ENCODE measurements at places on chromosomes 2 and 18.
A peak's percentile ranks its signal among the peaks of the same experiment; 100 is the strongest.

DNA sequence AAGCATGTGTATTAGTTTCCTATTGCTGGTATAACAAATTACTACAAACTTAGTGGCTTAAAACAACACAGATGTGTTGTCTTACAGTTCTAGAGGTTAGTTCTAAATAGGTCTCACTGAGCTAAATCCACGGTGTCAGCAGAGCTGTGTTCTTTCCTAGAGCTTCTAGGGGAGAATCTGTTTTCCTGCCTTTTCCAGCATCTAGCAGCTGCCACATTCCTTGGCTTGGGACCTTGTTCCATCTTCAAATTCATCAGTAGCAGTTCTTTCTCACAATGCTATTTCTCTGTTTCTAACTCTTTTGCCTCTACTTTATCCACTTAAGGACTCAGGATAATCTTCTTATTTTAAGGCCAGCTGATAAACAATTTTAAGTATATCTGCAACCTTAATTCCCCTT lies 32.2 kb upstream of the CREB1 start:
- DNase-seq = no peak

GRCh38 chr2:52311862-52312261 lies 1279.9 kb upstream of the NRXN1 start:
- DNase-seq = no peak

GRCh38 chr18:8912348-8913326 lies 189.9 kb upstream of the NDUFV2 start:
- no peak for DNase-seq

GRCh38 chr2:215716956-215717355 lies 281.1 kb upstream of the FN1 start:
- DNase-seq = no peak

DNA sequence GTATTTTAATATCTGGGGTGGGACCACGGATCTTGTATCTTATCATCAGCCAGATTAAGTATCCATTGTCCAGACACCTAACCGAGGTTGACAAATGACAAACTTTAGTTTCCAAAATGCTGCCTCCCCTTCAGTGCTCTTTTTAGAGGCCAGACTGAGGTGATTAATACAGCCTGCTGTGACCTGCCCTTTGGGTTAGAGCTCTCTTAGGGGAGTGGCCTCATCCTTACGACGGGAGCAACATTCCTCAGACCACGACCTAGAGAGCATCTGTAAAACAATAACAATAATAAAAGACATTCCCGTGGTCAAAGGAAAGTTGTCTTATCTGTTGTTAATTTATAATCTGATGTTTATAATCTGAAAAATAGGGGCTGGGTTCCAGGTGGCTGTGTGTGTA lies 405.3 kb downstream of the LPIN1 start:
- DNase-seq = no peak

- no peak for DNase-seq
These were observed 520.6 kb upstream of the RAB12 start for GRCh38 chr18:8088626-8089025.

- no peak for DNase-seq
These were observed 28.4 kb downstream of the AOX1 start for GRCh38 chr2:200614249-200614648.

GRCh38 chr2:38554973-38555595 lies 47.6 kb downstream of the HNRNPLL start:
- no peak for DNase-seq

DNA sequence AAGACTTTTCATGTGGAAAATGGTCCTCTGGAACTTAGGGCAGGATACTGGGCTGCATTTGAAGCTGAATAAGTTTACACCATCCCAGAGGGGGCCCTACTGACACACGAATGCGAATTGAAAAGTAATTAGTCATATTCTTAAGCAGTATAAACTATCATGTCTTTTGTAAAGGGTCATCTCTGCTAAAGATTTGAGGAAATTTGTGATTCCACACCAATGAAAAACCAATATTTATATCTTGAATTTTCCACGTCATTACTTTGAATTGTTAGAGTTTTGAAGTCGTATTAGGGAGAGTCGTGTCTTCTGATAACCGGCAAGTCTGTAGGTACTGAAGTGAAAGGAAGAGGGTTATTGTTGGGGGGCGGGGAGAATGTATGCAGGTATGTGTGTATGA lies 4.1 kb upstream of the OTX1 start:
- DNase-seq = no peak

DNA sequence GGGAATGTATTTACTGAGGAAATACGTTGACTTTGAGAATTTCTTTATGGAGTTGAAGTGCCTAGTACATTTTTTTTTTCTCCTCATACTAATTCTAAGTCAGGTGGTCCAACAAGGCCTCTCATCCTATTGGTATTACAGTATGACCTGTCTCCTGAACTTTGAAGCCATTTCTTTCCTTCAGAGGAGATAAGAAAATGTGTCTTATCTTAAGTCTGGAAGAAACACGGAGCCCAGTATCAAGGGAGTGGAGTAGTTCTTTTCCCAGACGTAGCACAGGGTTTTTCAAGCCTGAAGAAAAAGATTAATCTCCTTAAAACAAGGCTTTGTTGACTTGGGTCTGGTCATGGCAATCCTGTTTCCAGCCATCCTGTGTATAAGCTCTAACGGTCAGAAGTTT lies 11.6 kb upstream of the CPS1 start:
- DNase-seq = no peak

DNA sequence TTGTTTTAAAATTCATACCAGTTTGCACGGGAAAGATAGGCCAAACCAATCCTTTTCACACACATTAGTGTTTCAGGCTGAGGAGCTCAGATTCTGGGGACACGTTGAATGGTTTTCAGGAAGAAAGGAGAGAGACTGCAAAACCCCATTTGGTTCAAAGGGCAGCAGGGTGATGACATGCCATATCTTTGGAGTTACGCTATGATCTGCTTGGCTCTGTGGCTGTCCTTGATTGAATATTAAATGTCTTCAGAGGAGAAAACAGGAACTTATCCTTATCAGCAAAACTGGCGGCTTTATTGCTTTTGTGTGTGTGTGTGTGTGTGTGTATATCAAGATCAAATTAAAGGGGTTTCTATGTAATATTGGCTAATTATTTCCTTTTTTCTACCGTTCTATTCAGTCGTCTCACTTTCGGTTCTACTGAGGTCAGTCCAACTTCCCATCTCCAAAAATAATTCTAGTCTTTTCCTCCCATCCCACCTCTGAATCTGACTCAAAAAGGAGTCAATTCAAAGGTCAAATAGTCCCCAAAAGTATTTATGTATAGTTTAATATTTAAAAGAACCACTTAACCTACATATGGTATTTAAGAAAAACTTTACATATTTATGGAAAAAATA lies 292.9 kb upstream of the CCDC68 start:
- DNase-seq = no peak

GRCh38 chr2:157868993-157869392 lies 7.1 kb downstream of the ACVR1 start:
- no peak for DNase-seq

- no peak for DNase-seq
These were observed 113.1 kb downstream of the CDCA7 start for GRCh38 chr2:173467751-173468150.

DNA sequence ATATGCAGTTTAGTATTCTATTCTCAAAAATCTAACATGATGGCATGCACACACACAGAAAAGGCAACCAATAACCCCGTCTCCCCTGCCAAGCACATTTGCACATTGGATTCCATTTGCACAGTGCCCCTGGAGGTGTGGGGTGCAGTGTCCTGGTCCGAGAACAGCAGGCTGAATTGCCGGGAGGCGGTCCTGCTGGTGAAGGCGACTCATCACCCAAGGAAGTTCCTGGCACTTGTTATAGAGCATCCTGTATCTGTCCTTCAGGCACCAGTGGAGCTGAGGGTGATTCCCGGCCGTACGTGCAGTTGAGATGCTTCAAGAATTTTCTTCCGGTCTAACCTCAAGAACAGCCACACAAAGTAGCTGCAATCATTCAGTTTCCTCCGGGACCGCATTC lies 73.0 kb upstream of the RAB12 start:
- DNase-seq = no peak

GRCh38 chr2:30318987-30319782 lies 87.9 kb downstream of the LBH start:
- DNase-seq = no peak

- DNase-seq = peak; percentile 43
These were observed 129.3 kb downstream of the NCKAP5 start for GRCh38 chr2:133438848-133439564.

DNA sequence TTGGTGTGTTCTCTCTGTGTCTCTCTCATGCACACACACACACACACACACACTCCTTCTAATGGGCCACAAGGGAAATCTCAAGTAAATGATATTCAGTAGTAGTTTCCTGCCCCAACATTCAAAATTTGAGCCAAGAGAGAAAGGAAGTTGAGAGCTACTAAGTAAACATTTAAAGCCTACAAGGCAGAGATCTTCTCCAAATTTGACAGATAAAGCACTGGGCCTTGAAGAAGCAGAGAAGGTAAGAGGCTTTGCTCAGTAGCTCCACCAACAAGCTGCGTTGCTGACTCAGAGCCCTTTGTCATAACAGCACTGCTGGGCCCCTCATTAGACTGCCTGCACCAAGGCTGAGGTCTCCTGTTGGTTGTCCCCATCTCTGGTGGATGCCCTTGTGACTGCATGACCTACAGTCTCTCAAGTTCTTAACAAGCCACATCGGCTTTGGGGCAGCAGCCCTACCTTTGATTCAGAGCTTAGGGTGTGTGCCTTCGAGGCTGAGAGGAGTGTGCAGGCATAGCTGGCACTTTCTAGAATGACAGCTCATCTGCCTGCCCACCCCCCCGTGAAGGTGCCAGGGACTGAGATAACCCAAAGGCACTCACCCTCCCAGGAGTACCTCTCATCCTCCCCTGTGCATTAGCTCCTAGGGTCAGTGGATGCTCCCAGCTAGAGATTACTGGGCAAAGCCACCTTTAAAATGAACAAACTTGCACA lies 32.3 kb upstream of the NEB start:
- no peak for DNase-seq

- DNase-seq = no peak
These were observed 110.6 kb downstream of the MSTN start for GRCh38 chr2:189951791-189952535.

- DNase-seq = no peak
These were observed 39.5 kb upstream of the FLACC1 start for GRCh38 chr2:201396595-201396994.

GRCh38 chr2:143246815-143247744 lies 117.9 kb downstream of the ARHGAP15 start:
- no peak for DNase-seq

DNA sequence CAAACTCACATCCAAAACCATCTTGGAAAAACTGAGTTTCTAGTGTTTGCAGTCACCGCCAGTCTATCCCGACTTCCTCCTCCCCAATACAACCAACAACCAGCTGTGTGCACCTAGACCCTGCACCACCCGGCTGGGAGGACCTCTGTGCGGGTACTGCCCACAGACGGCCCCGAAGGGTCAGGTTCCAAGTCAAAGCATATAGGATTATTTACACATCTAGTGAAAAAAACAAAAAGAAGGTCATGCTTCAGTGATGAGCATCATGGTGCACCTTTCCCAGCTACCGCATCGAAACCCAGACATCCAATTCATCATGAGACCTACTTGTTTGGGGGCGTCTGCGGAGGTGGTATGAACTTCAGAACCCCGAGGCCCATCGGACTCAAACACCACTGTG lies 124.8 kb downstream of the ZNF516 start:
- no peak for DNase-seq

DNA sequence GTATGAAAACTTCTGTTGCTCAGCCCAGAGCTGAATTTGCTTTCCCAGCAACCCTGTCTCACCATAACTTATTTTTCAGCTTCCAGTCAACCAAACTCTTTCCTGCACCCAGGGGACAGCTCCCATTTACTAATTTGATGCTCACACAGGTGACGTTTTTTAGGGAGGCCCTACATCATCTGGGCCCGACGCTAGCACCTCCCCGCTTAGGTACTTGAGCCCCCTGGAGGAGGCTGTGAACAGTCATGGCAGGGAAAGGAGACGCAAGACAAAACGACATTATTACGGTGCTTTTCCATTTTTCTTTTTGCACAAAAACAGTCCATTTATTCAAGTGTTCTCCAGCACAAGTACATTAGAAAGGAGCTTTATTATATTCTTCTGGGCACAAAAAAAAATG lies 59.2 kb upstream of the POMC start:
- no peak for DNase-seq

DNA sequence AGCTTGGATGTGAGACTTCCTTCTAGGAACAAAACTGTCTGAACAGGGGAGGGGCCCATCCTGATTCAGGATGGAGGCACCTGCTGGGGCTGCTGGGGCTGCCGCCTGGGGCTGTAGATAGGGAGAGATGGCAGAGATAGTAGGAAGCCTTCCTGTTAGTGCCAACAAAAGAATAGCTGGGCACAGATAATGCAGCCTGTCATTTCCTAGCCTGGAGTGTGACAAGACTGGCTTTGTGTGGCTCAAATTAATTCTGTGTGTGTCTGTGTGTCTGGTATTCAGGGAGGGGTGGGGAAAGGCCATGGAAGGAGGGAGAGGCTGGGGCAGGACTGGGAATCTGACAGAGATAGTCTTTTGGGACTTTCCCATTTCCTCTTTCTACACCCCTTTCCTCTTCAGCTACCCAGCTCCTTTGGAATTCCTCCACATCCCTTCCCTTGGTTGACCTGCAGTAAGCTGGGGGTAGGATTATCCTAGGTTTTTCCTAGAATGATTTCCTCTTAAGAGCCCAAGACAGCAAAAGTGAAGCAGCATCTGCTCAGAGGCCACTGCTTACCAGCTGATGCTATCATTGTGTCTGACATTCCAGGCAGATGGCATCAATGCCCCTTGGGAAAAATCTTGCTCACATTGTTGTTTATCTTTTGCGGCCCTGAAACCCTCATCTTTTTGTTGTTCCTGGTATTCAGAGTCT lies 144.9 kb upstream of the LHCGR start:
- DNase-seq = no peak

- no peak for DNase-seq
These were observed 13.8 kb downstream of the NBAS start for GRCh38 chr2:15547115-15547876.

- no peak for DNase-seq
These were observed 68.3 kb downstream of the TMEFF2 start for GRCh38 chr2:192126426-192126825.

- DNase-seq = peak; percentile 36
These were observed 705 bp upstream of the TEX261 start for GRCh38 chr2:70995426-70995729.

GRCh38 chr2:6637330-6637729 lies 228.4 kb downstream of the CMPK2 start:
- no peak for DNase-seq

GRCh38 chr2:219073413-219074129 lies 12.8 kb upstream of the IHH start:
- DNase-seq = peak; percentile 49

- no peak for DNase-seq
These were observed 494.5 kb upstream of the MAP2 start for GRCh38 chr2:208929139-208929864.

All from NCI-H774 (cell line).